ENCODE measurements at places on chromosomes 3 and 15.

DNA sequence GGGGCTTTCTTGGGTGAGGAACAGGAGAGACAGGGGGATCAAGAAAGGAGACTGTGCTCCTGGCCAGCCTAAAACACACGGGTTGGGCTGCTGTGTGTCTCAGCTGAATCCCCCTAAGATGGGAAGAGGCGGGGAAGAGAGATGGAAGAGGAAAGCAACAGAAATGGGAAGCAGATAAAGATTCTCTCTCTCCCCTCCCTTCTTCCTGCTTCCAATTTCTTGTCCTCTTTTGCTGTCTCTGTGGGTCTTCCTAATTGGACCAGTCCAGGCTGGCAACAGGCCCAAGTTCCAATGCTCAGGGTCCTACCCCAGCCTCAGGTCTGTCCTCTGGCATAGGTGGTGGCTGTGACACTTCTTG lies 7.1 kb downstream of the ISLR2 start:
- no peak for DNase-seq

GRCh38 chr3:131299836-131300235 lies 81.7 kb upstream of the NUDT16 start:
- no peak for DNase-seq

DNA sequence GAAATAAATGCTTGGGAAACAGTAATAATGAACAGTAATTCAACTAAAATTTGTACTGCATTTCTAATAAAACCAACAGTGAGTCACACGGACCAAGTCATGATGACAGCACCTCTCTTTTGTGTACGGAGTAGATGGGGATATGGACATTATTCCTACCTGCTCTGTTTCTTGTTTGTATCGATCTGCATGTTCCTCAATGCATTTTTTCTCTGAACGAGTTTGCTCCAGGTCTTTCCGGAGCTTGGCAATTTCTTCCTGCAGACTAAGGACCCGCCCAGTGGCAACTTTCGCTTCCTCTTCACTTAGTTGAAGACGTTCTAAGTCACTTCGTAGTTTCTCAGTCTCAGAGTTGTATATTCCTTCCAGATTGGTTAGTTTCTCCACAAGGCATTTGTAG lies 74.4 kb upstream of the MYO5C start:
- no peak for DNase-seq

DNA sequence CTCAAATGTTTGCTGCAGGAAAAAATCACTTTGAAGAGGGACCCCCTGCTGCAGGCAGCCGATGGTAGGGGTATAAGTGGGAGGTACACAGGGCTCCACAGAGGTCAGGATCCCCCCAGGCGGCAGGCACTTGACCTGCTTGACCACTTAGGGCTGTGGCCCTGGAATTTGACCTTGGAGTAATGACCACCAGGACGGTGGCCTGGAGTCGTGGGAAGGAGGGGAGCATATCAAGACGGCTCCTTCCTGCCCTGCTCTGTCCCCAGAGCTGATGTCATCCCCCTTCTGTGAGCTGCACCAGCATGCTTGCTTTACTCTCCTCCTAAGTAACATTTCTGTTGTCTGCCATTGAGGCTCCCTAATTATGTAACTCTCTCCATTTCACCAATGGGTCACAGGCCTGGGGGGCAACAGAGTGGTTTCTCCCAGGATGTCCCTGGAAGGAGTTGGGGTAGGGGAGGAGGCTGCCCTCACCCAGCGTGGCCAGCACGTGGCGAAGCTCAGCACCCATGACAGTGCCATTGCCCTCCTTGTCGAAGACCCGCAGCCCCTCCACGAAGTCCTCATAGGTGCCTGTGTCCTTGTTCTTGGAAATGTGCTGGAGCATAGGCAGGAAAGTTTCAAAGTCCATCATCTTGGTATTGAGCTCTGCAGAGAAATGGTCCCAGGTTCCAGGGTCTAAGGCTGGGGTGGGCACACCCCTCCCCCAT lies 4.1 kb downstream of the MYL3 start:
- DNase-seq: no peak

Data from ecto neural progenitor cell (in vitro differentiated cells).